ENCODE measurements at places on chromosomes 11 and 22. TPM values are rescaled to one million over a fixed set of nuclear protein-coding genes. Genes with fewer than 3 reads are reported as not detected.
A peak's percentile ranks its signal among the peaks of the same experiment; 100 is the strongest.

GRCh38 chr11:7671347-7672215 is 1.7 kb downstream of the CYB5R2 start:
- no peak for DNase-seq

DNA sequence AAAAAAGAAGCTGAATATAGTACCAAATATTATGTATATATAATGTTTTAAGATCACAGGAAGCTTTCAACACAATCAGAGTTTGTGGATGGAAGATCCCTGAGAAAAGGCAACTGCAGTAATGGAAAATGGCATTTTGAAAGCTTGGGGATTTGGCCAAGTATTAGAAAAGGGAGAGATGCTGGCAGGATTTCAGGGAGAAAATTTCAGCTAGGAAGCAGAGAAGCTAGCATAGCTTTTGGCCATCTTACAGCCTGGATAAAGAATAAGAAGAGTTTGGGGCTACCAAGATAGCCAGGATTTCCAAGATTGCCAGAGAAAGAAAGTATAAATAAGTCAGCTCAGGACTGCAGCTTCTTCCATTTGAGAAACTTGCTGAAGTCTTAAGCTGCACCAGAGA is 440.8 kb upstream of the LUZP2 start:
- DNase-seq, result peak; percentile 14

The IL10RA gene
- polyA plus RNA-seq, result 3.1 TPM

DNA sequence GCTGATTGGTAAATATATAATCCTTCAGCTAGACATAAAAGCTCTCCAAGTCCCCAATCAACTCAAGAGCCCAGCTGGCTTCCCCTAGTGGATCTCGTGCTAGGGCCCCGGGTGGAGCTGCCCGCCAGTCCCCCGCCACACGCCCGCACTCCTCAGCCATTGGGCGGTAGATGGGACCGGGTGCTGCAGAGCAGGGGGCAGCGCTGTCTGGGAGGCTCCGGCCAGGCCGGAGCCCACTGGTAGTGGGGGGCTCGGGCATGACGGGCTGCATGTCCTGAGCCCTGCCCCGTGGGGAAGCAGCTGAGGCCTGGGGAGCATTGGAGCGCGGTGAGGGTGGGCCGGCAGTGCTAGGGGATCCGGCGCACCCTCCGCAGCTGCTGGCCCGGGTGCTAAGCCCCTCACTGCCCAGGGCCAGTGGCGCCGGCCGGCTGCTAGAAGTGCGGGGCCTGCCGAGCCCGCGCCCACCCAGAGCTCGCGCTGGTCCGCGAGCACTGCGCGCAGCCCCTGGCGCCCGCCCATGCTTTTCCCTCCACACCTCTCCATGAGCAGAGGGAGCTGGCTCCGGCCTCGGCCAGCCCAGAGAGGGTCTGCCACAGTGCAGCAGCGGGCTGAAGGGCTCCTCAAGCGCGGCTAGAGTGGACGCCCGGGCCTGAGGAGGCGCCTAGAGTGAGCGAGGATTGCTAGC is 1680.6 kb upstream of the RAG2 start:
- DNase-seq, result no peak

The FAM76B gene
- 21.6 TPM for polyA plus RNA-seq

Measured in muscle of arm (tissue), 14 donors.